ELF-1 (cell line): ENCODE measurements at places on chromosomes 4 and X.
A peak's percentile ranks its signal among the peaks of the same experiment; 100 is the strongest.

DNA sequence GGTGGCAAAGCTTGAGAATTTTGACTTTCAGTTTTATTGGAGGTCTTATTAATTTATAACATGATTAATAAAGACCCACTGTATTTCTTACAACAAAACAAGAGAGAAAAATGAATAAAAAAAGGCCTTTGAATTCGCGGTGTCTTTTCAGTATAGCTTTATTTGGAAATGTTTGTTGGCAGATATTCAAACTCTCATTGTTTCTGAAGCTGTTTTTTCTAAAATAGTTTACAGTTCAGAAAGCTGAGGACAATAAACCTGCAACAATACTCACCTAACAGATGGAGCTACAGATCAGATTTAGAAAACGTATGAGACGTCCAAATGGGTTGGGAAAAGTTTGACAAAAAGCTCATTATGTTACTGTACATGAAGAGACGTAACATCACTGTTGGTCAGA, 2.4 kb upstream of the SPARCL1 start:
- no peak for DNase-seq

DNA sequence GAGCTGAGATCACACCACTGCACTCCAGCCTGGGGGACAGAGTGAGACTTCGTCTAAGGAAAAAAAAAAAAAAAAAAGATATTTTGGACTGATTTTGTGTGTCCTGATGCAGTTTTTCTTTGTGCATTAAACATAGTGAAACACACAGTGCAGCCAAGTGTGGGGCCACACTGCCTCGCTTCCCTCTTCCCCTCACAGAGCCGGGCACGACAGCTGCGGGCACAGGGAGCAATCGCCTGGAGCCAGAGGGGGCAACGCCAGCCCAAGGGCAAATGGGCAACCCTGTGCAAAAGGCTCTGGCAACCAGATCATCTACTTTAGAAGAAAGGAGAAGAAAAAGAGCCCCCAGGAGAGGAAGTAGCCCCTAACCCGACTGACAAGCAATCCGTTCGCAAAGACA, 13.5 kb upstream of the CCNQ start:
- no peak for DNase-seq

- DNase-seq, result no peak
Observed at GRCh38 chrX:136130931-136131833, 16.2 kb upstream of the FHL1 start.

- DNase-seq, result peak; percentile 48
Observed at GRCh38 chrX:48648336-48648751, 35.3 kb upstream of the WAS start.

DNA sequence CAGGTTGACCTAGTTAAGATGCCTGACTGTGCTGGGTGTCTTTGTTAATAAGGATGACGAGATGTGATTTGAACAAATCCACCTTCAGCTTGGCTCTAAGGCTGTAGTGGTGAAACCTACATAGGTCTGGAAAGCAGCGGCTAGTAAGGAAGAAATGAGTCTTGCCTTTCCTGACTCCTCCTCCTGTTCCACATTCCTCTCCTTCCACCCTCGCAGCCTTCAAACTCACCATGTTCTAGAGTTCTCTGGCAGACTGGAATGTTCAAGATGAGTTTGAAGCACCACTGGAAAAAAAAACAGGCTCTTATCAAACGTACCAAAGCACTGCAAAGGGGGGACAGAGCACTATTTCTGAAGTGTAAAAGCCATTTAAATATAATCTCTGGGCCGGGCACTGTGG, 395.4 kb downstream of the BMPR1B start:
- peak; percentile 22 for DNase-seq

DNA sequence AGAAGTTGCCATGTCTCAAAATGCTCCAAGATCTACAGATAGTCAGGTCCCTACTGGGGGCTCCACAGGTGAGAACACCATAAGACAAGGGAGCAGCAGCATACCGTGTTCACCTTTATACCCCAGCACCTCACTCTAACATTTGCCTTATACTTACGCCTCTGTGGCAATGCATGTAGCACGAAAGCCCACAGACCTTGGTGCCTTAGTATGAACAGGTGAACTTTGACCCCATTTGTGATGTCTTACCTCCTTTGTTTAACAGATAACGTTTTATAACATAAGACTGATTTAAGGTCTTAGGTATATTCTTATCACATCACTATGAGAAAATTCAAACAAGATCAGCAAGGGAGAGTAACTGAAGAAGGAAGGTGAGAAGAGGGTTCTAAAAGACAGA, 128.8 kb downstream of the ARX start:
- DNase-seq, result no peak

DNA sequence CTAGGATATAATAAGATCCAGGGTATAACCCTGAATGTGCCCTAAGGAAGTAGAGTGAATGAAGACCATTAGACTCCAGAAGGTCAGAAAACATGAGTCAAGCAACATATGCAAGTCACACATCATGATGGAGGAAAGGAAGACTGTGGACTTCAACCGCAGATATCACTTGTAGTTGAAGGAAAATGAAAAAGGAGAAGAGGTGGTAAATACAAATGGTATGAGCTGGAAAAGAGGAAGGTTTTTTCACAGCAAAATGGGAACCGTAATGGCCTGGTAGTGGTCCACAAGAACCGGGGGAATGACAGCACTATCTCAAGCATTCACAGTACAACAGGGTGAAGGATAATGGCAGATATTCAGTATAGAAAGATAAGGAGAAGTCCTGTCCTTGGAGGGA, 5.2 kb upstream of the SCFD2 start:
- DNase-seq, result no peak

DNA sequence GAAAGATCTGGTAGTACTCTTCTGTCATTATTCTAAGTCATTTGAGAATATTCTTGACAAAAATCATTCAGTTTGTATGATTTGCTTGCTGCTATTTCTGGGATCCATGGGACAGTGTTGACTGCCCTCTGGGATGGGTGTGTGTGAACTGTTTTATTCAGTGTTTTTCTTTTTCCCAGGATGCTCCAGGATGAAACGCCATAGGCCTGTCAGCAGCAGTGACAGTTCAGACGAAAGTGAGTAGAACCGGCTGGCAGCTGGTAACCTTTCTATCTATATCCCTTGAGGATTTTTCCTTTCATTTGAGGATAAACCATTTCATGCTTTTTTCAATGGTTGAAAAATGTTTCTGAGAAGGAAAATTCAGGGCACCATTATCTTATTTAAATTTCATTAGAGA, 72.5 kb downstream of the JADE3 start:
- no peak for DNase-seq

GRCh38 chr4:38268837-38269236, 308.6 kb downstream of the PTTG2 start:
- DNase-seq, result no peak

- peak; percentile 100 for DNase-seq
Observed at GRCh38 chr4:140373328-140374129, at the start of gene SCOC. Gene SCOC, plus strand, starts transcription at chr4:140373646. Its CDS starts 5,525 bp downstream, at chr4:140379171.

GRCh38 chr4:2574863-2575262, 38.4 kb downstream of the FAM193A start:
- no peak for DNase-seq

GRCh38 chr4:123675567-123675966, 279.0 kb downstream of the SPRY1 start:
- no peak for DNase-seq

- DNase-seq, result no peak
Observed at GRCh38 chr4:159495515-159496236, 392.8 kb downstream of the RAPGEF2 start.

DNA sequence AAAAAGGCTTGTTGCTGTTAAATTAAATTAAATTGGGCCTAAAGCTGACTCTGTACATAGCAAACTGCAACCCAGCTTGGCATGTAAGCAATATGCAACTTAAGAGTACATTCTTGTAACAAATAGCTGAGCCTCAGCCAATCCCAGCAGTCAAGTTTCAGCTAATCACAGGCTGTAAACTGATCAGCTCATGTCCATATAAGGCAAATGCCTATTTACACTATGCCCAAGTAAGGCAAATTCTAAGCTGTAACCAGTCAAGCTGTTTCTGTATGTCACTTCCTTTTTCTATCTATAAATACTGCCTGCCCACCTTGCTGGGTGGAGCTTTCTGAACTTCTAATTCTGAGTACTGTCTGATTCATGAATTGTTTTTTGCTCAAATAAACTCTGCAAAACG, 429.1 kb upstream of the FTHL17 start:
- DNase-seq, result peak; percentile 3

GRCh38 chr4:17580969-17581368, 4.0 kb downstream of the LAP3 start:
- no peak for DNase-seq

GRCh38 chr4:41346306-41347061, 89.8 kb downstream of the UCHL1 start:
- DNase-seq, result no peak
